ENCODE measurements at places on chromosomes 6 and 20. TPM values are rescaled to one million over a fixed set of nuclear protein-coding genes. Genes with fewer than 3 reads are reported as not detected.

GRCh38 chr20:41173161-41173721 is 35.9 kb downstream of the PLCG1 start:
- DNase-seq, result peak; percentile 43

- no peak for DNase-seq
These were observed at the start of gene BTBD3 for GRCh38 chr20:11917663-11918062. Gene BTBD3 (plus strand): TSS chr20:11917893. CDS start chr20:11918276, 383 bp downstream.

Gene BPIFB2
- polyA plus RNA-seq, result not detected

Gene PAQR8
- polyA plus RNA-seq, result 17.9 TPM

Gene C6orf141
- not detected for polyA plus RNA-seq

Gene PXT1
- polyA plus RNA-seq, result not detected

Gene SLC35D3
- not detected for polyA plus RNA-seq

Gene TFAP2A
- polyA plus RNA-seq, result not detected

DNA sequence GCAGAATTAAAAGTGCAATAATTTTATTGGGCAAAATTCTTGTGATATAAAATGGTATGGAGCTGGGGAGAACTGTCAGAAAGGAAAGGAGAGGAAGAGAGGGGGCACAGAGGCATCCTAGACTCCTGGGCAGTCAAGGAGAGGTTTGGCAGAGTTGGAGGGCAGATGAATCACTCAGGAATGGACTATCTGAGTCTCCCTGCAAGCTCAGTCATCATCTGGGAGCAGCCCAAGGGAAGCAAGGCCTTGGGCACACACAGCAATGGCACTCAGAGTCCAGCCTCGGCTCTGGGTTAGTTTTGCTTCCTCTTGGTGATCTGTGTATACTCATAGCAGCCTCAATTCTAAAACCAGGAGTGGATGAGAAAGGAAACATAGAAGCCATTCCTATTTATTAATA is 67.2 kb downstream of the SLC22A1 start:
- DNase-seq, result no peak

Gene CGA
- polyA plus RNA-seq, result not detected

- no peak for DNase-seq
These were observed 36.8 kb upstream of the MRPS18A start for GRCh38 chr6:43724354-43724753.

Gene C6orf15
- polyA plus RNA-seq, result not detected

- no peak for DNase-seq
These were observed 205.7 kb downstream of the DOK5 start for GRCh38 chr20:54680872-54681619.

DNA sequence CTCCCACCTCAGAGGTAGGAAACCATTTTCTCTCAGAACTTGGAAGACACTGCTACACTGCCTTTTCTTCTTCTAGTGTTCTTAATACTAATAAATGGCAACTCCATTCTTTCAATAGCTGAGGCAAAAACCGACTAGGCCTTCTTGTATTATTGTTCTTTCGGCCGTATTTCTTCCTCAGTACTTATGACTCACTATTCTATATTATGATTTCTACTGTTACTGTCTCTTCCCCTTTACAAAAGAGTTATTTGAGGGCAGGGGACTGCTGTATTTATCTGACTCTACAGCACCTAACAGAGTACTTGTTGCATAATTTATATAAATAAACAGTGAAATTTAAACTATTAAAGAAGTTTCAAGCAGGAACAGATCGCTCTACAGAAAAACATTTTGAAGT is 3.1 kb downstream of the DNAAF9 start:
- DNase-seq, result no peak
